ENCODE measurements at places on chromosomes 7 and 10.

- no peak for DNase-seq
Observed at GRCh38 chr7:128139406-128139805, 101.7 kb upstream of the LEP start.

DNA sequence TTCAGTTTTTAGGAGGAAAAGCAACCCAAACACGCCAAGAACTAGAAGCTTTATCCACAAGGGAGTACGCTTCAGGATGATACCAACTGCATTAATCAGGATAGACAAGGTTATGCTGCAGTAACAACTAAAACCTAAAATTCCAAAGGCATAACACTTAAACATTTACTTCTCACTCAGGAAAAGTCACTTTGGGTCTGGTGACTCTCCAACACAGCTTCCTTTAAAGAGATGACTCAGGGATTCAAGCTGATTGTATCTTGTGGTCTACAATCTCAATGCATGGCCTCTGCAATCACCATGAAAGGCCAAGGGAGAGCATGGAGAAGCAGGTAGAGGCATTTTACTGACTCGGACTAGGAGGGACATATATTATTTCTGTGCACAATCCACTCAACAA is 315.8 kb downstream of the KCNMA1 start:
- DNase-seq, result peak; percentile 64

DNA sequence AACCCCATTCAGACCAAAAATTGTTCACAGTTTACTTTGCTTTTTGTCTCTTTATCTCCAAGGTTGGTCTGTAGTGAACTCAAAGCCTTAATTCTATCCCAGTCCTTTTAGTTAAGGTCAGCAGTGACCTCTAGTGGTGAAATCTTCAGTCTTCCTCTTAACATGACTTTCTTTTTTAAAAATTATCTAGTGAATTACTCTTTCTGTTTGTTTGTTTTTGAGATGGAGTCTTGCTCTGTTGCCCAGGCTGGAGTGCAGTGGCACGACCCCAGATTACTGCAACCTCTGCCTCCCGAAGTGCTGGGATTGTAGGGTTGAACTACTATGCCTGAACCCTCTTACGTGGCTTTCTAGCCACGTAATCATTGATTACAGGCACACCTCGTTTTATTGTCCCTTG is 25.0 kb downstream of the ZNF487 start:
- peak; percentile 72 for DNase-seq

DNA sequence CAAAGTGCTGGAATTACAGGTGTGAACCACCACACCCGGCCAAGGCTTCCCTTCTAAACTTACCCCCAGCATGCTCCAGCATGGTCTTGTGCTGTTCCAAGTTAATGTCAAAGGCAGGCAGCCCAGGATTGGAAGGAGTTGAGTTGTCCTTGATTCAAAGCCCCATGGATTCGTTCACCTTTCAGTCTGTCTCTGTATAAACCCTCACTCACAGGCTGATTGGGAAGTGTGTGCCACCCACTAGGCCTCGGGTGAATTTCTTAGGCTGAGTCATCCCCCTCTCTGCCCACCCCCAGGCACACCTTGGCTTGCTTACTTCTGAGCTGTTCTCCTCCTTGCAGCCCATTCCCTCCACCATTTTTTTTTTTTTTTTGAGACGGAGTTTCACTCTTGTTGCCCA is 13.3 kb upstream of the PRDX3 start:
- no peak for DNase-seq

- DNase-seq, result peak; percentile 45
Observed at GRCh38 chr10:75910032-75910431, 478.6 kb downstream of the LRMDA start.

DNA sequence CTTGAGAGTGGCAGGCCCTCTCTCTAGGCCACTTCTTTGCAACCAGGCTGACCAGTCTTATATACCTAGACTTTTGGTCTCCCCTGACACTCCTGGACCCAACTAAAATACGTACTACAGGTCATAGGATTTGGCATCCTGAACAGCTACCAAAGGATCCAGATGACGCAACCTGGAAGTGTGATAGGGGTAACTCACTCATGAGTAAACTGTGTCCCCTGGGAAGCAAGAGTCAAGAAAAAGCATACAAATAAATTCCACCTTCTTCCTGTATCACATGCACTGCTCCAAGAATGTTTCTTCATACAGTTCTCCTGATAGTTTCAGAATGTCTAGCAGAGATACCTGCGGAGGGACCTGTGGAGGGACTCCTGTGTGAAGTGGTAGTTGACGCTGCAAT is 172.3 kb downstream of the MDFIC start:
- DNase-seq, result peak; percentile 11

GRCh38 chr10:17873946-17874345 is 64.8 kb downstream of the MRC1 start:
- DNase-seq, result no peak

- no peak for DNase-seq
Observed at GRCh38 chr7:1542329-1542728, 11.8 kb downstream of the MAFK start.

- DNase-seq, result no peak
Observed at GRCh38 chr10:1404323-1405260, 332.7 kb downstream of the ADARB2 start.

DNA sequence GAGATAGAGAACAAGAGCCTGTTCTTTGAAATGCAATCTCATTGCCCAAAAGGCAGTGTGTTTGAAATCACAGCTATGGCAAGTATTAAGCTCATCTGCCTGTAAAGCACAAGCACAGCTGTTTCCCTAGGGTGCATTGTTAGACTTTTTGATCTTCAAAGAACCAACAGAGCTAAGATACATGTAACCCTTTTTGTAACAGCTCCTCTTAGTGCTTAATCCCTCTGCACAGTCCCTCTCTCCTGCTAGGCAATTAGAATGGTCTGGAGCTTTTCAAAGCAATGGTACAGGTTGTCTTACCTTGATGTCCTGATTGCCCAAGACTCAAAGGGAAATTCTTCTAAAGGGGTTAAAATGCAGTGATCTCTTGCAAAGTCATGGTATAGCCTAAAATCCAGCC is 249.6 kb upstream of the CHRM2 start:
- no peak for DNase-seq

DNA sequence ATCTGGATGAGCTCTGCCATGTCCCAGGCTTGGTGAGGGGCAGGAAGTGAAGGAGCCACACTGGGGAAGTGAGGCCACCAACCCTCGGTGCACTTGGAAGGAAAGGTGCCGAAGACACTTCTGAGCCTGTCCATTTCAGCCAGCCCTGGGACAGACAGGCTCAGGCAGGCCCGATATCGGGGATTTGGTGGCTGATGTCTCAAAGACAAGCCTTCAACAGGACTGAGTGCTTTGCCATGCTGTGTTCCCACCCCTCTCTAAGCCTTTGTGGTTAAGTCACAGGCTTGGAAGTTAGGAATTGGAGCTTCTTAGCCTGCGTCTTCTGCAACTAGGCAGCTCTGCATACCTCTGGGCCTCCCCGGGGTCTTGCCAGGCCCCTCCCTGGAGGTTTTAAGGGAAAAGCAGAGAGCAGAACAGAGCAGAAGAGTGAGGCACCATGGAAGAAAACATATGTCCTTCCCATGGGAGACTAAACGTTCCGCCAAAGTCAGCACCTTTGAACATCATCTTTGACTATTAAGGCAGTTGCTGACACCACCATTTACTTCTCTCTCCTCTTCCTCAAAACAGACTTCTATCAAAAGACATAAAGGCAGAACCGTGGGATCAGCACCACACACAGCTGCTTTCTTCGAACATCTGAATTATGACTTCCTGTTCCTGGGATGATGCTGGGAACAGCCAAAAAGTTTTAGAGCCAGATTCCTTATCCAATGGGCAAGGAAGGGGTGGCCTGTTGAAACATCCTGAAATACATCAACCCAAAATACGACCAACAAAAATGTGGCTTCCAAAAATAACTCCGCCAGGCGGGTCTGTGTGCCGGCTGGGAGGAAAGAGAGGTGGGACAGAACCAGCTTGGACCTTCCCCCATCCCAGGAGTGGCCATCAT is 71.8 kb downstream of the AFAP1L2 start:
- DNase-seq, result peak; percentile 23

DNA sequence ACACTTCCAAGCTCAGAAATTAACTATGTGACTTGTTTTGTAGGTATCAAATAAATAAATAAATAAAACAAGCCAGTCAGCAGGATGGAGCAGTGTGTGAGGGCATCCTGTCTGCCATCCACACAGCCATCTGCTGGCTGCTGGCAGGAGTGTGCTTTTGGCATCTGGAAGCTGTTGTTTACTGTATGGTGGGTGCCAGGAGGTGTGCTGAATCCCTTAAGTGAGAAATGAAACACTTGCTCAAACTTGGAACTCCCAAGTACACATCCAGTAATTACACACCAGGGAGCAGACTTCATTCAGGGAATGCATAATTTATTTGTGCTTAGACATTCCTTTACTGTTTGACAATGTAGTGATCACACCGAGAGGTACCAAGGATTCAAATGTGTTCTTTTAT is 16.9 kb upstream of the TAX1BP1 start:
- DNase-seq, result no peak

DNA sequence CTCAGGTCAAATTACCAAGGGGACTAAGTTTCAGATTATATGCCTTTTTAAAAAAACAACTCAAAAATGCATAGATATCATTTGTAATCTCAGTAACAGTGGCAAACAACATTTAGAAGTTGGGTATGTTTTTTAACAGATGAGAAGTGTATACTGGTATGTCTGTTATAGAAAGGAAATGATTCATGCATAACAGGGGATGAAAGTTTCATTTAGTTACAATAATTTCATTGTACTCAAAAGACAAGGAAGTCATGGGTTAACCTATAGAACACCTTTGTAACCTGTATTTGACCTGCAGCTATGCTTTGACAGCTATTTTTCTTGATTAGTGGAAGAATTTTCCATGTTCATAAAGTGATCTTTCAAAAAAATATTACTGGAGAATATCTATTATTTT is 35.4 kb upstream of the FAM133B start:
- DNase-seq, result peak; percentile 56

DNA sequence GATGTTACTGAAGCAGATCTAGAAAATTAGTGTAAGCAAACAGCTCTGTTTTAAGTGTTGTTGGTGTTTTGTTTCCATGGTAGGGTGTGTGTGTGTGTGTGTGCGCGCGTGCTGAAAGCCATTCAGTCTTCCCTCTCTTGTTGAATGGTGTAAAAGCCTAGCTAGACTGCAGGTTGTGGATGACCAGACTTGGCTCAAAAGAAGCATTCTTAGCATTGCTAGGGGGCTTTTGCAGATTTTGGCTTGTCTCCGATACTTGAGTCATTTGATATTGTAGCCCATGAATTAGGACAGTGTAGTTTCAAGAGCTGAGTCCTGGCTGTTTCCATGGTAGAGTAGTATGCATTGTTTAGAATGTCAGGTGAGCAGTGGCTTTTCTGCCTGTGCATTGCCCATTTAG is 99.1 kb downstream of the SND1 start:
- DNase-seq, result peak; percentile 49

DNA sequence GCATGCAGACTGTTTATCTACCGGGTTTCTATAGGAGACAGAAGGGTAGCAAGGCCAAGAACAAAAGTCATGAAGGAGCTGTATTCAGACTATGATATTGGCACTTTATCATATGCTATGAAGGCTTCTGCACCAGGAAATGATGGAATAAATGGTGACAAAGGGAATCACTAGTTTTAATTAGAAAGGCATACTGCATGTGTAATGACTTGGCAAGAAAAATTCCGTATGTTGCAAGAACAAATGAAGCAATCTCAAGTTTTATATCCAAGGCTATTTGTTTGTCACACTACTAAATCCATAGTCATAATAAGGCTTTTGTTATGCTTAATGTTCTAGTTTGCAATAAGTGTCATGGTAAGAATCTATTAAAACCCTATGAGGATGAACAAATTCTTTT is 230.9 kb downstream of the ZEB1 start:
- no peak for DNase-seq

Measured in fibroblast of skin of back (primary cell).